Right cardiac atrium (tissue), 5 donors: ENCODE measurements at places on chromosomes 7 and 10. TPM values are rescaled to one million over a fixed set of nuclear protein-coding genes. Genes with fewer than 3 reads are reported as not detected.

Gene CASTOR2
- 73.4 TPM for total RNA-seq

Gene CYP2W1
- total RNA-seq = not detected

Gene ZNF488
- not detected for total RNA-seq

Gene NEUROD6
- total RNA-seq = not detected

Gene SKIDA1
- total RNA-seq = 3.3 TPM

Gene FBH1
- total RNA-seq = 82.1 TPM

Gene DOCK1
- total RNA-seq = 20.8 TPM

Gene SPDYE2
- total RNA-seq = not detected

Gene RET
- total RNA-seq = 0.23 TPM
